Progenitor cell of endocrine pancreas (in vitro differentiated cells): ENCODE measurements at places on chromosomes 3 and 15.

GRCh38 chr3:12148183-12148940, 10.3 kb downstream of the TIMP4 start:
- DNase-seq: no peak

- DNase-seq: no peak
Measured at GRCh38 chr3:66588340-66588847, 87.6 kb upstream of the LRIG1 start.

DNA sequence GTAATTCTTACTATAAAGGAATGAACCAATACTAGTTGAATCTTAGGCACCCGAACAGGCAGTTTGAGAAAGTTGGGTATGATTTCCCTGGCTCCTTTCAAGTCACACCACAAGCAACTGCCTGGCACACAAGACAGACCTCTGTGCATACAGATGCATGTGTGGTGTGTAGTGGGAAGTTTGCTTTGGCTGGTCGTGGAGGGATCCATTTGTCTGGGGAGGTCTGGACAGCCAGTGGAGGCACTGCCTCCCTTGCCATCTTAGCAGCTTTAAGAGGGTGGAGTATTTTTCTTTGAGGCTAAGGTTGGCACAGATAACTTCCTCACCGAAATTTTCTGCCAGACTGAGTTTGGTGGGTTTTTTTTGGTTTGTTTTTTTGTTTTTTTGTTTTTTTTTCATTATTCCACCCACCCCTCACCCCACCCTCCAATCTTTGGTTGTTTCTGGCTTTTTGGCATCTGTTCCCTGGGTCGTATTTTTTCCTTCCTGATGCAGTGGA, 97.1 kb downstream of the TMEM212 start:
- no peak for DNase-seq

DNA sequence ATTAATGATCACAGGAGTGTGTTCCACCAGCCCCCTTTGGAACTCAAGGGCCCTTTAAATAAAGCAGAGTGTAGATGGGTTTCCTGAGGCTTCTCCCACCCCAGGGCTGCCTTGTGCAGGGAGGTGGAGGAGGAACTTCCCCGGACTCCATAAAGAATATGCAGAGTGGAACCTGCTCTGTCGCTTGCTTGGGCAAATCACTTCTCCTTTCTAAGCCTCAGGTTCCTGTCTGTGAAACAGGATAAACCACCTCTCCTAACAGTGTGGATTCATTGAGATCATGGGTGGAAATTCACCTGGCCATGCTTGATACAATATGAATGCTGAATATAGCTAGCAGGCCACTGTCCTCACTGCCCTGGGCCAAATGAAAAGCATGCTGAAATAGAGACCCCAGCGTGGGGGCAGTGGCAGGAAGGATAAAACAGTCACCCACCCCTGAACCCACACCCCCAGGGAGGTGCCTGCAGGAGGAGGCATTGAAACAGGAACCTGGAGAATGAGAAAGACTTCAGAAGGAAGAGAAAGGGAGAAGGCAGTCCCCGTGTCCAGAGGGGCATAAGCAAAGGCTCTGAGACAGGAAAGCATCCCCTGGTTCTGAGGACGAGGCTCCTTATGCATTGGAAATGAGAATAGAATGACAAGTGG, 41.1 kb upstream of the CHRNB4 start:
- DNase-seq: no peak

DNA sequence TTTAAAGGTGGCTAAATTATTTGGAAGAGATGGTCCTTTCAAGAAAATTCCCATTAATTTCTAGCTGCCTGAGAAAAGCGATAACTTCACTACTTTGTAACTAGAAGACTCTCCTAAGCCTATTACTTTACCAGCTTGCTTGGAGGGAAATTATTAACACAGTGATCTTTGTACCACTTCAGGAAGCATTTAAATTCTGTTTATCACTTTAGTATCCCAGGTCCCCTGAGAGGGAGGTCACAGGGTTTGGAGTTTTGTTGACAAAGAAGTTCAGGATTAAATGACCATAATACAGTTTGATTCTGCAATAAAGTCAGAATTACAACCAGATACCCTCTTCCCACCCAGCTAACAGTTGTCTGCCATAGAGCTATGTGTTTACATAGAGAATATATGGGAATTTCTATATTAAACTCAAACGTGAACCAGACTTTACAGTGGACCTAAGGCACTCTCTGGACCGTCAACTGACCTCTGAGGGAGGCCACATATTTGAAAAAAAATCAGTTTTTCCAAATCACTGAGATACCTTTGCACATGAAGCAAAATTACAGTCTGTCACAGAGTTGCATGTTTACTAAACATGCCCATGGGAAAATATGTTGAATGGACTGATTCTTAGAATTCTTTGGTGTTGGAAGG, 3.0 kb downstream of the SLC27A2 start:
- DNase-seq: no peak

DNA sequence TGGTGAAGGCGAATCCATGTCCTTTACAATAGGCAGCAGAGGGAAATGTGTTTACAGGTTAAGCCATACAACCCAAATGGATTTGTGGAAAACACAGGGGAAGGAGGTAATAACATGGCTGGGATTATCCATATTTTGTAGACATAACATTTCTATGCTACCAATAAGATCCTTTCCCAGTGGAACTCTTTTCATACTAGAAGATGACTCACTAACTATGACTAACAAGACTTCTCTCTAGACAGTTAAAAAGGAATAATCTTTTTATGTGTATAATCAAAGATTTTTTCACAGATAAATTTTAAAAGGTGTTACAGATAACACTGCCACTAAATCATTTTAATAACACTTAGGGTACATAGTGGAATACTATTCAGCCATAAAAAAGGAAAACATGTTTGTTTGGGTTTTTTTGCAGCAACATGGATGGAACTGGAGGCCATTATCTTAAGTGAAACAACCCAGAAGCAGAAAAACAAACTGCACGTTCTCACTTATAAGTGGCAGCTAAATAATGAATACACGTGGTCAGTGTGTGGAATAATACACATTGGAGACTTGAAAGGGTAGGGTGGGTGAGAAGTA, 39.6 kb downstream of the VPS13C start:
- DNase-seq: no peak

- no peak for DNase-seq
Measured at GRCh38 chr3:5194801-5195509, 7.4 kb downstream of the EDEM1 start.
